ENCODE measurements at places on chromosomes 6 and 20.
A peak's percentile ranks its signal among the peaks of the same experiment; 100 is the strongest.

DNA sequence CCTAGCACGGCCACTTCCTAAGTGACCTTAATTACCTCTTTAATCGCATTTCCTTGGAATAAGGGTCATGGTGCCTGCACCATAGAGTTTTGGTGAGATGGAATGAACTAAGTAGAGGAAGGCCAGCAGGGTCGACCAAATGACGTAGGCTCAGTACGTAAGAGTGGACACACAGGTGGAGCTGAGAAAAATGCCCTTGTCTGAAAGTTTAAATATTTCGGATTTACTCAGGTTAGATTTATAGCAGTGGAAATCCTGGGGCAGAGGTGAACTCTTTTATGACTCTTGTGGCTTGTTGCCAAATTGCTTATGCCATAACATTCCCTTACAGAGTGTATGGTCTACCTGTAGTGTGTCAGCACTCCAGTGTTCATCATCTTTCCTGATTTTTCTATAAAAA, 23.6 kb upstream of the BTBD3 start:
- no peak for DNase-seq

- DNase-seq: no peak
Observed at GRCh38 chr6:25315194-25316177, 36.3 kb downstream of the CARMIL1 start.

DNA sequence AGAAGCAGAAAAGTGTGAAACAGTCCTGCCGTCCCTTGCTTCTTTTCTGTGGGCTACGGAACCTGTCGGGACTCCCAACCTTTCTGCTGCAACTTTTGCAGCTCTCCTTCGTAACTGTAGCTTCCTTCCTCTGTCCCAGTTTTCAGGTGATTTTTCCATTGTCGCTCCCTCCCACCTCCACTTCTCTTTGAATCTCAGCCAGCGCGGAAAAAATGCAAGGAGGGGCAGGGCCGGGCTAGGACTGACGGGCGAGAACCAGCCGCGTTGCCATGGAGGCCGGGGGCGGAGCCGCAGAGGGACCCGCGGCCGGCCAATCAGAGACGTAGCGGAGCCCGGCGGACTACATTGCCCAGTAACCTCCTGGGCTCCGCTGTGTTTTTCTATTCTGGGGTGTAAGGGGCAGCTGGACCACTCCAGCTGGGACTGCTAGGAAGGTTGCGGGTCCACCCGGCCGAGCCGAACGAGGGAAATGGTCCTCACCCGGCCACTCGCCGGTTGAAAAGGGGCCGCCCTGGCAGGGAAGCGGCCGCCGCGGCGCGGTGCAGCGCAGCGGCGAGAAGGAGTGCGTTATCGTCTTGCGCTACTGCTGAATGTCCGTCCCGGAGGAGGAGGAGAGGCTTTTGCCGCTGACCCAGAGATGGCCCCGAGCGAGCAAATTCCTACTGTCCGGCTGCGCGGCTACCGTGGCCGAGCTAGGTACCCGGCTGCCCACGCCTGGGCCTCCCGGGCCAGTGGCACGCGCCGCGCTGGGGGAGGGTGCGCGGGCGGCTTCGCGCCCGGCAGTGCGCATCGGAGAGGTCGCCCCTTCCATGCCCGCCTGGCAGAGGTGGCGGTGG, at the start of the genes CYP39A1 and SLC25A27:
Gene CYP39A1 (minus strand): TSS at position 216 of the 836 bp plus-strand sequence. CDS start 236 bp downstream, outside the sequence.
Gene SLC25A27 (plus strand): TSS at position 373 of the 836 bp plus-strand sequence. CDS start 218 bp downstream, at position 591.
- peak; percentile 70 for DNase-seq

DNA sequence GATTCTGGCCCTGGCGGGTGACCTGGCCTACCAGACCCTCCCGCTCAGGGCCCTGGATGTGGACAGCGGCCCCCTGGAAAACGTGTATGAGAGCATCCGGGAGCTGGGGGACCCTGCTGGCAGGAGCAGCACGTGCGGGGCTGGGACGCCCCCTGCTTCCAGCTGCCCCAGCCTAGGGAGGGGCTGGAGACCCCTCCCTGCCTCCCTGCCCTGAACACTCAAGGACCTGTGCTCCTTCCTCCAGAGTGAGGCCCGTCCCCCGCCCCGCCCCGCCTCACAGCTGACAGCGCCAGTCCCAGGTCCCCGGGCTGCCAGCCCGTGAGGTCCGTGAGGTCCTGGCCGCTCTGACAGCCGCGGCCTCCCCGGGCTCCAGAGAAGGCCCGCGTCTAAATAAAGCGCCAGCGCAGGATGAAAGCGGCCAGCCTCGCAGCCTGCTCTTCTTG, 868 bp upstream of the SLC2A4RG start:
- DNase-seq: peak; percentile 62

DNA sequence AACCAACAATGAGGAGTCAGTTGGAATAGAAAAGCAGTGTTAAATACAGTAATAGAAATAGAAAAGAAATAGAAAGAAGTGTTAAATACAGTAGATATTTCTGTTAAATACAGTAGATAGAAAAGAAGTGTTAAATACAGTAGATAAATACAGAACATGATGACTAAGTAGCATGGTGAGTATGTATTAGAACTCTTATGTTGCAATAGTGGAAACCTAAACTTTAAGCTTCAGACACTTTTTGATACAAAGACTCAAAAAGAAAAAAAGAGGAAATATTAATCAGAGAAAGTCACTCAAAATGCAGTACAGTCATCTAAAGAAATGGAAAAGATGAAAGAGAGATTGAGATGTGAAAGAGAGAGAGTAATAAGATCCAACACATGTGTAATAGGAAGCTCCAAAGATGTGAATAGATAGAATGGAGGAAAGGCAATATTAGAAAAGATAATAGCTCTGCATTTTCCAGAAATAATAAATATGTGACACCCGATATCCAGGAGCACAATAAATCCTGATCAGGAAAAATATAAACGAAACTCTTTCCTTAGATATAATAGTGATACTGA, 131.5 kb upstream of the KCNK16 start:
- no peak for DNase-seq

DNA sequence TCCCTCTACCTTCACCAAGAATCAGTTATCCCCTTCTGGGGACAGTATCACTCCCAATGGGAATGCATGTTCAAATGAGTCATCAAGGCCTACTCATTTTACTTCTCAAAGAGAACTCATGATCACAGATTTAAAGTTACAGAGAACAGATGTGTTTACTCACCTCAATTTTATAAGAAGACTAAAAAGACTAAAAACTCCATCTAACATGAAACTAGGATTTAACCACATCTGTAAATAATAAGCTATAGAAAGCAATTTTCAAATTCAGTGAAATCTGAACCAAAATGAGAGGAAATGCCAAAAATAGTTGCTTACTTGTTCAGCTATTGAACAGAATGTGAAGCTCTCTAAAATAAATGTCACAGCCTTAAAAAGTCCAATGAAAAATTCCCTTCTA, 300.1 kb upstream of the KCNQ5 start:
- DNase-seq: no peak

DNA sequence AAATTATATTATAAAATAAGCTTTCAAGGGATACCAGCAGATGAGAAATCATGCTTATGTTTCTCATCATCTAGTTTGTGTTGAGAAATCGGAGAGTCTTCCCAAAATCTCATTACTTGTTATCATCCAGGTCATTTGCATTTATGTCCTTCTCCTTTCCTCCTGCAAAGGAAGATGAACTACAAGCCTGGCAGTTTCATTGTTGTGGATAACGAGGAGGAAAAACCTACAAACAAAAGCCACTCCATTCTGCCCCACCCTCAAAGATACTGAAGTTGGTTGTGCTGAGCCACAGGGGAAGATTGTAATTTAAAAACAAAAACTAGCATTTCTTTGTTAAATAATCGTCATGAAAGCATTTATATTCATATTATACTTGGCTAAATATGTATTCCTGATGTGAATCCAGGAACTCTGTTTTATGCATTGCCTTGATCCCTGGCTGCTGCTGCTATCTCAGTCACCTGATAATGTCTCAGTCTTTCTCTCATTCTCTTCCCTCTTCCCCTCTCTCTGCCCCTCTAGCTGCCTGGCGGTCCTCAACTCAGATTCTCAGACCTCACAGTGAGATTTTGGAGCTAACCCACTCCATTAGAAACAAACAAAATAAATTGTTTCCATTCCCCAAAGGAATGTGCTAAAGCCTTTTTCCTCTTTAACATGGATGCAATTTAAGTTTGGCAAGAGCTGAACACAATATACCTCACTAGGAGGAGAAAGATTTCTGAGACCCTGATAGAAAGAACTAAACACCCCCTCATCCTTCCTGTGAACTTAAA, 185.3 kb downstream of the ADAT2 start:
- no peak for DNase-seq

DNA sequence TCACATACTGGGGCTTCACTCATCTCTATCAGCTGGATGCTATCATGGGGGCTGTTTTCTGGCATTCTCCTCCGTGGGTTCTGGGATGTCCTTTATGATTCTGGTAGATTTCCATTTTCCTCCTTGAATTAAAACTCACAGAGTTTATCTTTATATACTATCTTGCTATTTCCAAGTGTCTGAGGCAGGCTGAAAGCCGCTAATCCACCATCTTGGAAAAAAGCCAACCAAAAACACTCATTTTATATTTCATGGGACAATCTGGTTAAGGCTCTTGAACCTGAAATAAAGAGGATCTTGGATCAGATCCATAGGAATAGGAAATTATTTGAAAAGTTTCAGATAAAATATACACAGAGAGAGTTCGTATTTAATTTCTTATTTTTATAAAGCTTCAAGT, 86.0 kb downstream of the AFG1L start:
- no peak for DNase-seq
